ENCODE measurements at places on chromosomes 5 and 9.

DNA sequence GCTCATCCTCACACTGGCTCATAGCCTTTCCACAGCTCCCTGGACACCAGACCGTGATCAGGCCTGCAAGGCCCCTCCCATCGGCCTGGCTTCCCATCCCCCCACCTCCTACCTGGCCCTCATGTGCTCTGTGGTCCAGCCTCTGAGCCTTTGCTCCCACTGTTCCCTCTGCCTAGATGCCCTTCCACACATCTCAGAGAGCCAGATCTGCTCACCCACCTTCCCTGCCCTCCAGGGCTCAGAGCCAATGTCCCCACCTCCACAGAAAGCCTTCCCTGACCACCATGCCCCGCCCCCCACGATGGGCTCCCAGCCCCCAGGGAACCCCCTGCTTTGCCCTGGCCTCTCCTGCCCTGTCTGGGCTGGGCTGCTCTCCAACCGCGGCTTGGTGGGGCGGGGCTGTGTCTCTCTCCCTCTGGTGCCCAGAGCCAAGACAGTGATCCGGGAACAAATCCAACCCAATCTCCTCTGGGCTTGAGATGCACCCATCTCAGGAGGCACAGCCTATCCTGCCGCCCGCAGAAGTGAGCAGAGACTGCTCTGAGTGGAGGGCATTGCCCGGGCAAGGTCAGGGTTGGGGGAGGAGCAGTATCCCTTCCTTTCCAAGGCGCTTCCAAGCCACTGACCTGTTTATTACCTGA lies 1.6 kb downstream of the NINJ1 start:
- DNase-seq = no peak

DNA sequence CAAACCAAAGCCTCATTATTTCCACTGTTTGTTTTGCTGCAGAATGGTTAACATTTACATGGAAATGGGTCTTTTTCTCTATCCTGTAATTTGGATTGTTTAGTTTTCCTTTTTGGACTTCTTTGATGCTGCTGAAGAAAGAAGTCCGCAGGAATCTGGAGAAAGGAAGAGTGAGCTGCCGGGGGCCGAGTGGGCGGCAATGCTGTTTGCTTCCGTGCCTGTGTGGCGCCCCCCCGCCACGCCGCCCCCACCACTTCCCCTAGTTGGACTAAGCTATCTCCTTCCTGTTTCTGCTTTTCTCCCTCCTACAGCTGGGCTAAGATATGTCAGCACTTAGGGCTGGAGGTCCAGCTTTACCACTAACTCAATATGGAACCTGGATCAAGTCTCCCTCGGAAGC lies 39.7 kb downstream of the ACTL7B start:
- DNase-seq = no peak

GRCh38 chr5:92969191-92969780 lies 611.7 kb downstream of the NR2F1-AS1 start:
- DNase-seq = no peak

GRCh38 chr5:56480705-56481427 lies 247.7 kb upstream of the ANKRD55 start:
- DNase-seq = no peak

Measured in erythroblast (primary cell).